ENCODE measurements at places on chromosomes 2 and 18.

DNA sequence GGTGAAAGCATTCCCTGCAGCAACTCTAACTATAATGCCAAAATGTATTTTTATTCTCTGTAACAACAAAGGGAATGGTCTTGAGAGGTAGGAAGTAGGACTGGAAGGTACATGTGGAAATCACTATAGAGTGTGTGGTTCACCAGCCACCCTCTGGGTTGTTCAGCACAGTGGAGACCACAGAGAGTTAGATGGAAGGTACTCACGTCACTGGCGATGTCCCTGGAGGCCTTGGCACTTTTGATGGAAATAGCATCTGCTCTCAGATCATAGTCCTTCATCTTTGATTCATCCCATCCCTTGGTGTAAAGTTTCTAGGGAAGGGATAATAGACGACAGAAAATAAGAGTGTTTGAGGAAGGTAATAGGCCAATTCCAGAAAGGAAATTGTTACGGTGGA is 124.0 kb downstream of the NEB start:
- no peak for DNase-seq

DNA sequence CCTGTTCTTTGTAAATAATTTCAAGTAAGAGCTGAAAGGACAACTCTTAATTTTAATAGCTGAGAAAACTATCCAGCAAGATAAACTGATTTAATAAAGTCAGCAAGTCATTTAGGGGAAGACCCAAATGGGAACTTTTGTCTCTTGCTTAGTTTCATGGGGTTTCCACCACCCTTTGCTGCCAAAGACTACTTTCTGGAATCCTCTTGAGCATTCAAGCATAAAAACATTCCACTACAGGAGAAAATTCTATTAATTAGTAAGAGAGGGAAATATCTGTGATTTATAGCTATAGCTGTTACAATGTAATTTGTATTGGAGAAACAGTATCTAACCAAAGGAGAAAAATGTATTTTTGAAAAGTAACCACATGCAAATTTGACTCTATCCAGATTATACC is 20.6 kb downstream of the EFEMP1 start:
- DNase-seq = no peak

- no peak for DNase-seq
These were observed 9.3 kb downstream of the FZD5 start for GRCh38 chr2:207760453-207760852.

DNA sequence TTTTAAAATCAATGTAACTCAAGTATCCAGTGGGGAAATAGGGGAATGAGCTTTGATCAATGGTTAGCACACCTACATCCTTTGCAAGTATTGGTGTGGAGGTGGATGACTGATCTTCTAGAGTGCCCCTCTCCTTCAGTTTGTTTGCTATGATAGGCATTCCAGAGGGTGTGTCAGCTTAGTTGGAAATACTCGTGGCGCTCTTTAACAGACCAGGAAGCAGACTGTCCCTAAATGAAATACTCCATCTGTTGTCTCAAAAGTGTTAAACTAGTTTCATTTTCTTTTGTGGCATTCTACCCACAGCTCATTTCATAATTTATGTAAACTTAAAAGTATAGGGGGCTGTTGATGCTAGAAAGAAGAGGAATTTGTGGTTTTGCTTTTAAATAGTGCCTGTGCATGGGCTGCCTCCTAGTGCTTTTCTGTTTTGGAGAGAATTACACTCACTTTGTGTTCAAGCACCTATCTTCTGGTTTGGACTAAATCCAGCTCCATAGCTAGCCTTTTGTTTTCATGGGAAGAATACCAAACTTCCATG is 66.2 kb downstream of the STAT1 start:
- DNase-seq = no peak

DNA sequence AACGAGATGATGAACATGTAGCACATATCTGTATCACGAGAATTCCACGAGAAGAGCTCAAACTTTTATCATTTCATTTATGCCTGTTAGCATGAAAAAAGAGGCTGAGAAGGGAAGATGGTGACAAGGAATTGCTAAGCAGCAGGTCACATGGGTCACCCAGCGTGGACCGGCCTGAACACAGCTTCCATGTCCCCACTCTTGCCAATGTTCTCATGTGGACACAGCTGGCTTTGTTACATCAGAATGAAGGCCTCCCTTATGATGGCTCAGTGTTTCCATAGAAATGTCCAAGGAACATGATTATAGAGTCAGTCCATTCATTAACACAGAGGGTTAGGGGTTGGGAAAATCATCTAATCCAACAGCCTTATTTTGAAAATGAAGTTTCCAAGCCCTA is 215.4 kb downstream of the CMPK2 start:
- no peak for DNase-seq

Measured in HuH-7.5 (cell line).